ENCODE measurements at places on chromosomes 5 and 9. TPM values are rescaled to one million over a fixed set of nuclear protein-coding genes. Genes with fewer than 3 reads are reported as not detected.

GRCh38 chr5:6394429-6395101, 16.2 kb upstream of the MED10 start:
- no peak for DNase-seq

Gene CCDC180
- 4.4 TPM for polyA plus RNA-seq

GRCh38 chr9:95989297-95989696, 113.8 kb downstream of the ERCC6L2 start:
- no peak for DNase-seq

- DNase-seq = no peak
Measured at GRCh38 chr9:135910757-135911156, 3.4 kb upstream of the CAMSAP1 start.

DNA sequence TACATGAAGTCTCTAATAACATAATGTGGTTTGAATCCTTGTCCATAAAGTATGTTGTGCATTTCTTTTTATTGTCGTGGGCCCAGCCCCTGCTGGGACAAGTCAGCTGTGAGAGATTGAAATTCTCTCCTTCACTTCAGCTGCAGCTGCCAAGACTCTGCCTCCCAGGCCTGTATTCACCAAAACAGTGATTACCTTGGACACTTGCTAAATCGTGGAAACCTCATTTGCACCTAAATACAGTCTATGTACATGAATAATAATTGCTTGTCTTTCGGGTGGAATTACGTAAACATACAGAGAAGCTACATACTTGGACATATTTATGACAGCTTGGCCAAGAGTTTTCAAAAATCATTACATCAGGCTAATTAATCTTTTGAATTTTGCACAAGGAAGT, 898.5 kb upstream of the SEMA6A start:
- DNase-seq = no peak

GRCh38 chr9:72168075-72168474, 18.8 kb downstream of the GDA start:
- DNase-seq = no peak

Gene PRUNE2
- polyA plus RNA-seq = 12.7 TPM

Gene CSNK1G3
- 25.5 TPM for polyA plus RNA-seq

DNA sequence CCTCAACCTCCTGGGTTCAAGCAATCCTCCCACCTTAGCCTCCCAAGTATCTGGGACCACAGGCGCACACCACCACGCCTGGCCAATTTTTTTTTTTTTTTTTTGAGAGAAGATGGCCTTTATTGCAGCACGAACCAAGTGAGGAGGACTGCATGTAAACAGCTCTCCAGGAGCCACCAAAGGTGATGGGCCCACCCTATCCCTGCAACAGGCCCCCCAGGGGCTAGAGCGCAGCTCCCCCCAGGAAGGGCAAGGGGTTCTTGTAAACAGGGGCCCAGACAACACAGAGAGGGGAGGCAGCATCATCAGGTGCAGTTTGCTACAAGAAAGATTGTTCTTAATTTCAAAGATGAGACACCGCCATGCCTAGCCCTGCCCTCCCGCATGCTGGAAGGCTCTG, 12.6 kb upstream of the EGR1 start:
- no peak for DNase-seq

Gene SAXO1
- 0.09 TPM for polyA plus RNA-seq

Gene PRR7
- 0.45 TPM for polyA plus RNA-seq

GRCh38 chr9:21741151-21741550, 61.3 kb upstream of the MTAP start:
- DNase-seq = no peak
